ENCODE measurements at places on chromosomes 12 and 14.

DNA sequence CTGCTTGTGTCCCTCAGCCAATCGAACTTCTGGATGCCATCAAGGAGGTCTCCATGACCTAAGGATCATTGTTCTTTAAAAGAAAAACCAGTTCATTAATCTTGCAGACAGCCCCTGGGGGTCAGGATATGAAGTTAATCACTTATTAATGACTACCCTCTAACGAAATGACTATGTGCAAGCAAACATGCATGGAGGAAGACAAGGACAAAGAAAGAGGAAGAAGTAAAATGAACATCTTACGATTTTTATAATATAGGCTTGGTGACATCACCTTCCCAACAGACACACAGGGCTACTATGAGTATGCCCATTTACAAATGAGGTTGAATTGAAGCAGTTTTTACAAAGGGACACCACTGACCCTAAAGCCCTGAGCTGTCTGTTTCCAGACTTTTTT is 111.1 kb upstream of the AMIGO2 start:
- DNase-seq: no peak

- no peak for DNase-seq
Measured at GRCh38 chr14:50831726-50832168, 785 bp upstream of the NIN start.

DNA sequence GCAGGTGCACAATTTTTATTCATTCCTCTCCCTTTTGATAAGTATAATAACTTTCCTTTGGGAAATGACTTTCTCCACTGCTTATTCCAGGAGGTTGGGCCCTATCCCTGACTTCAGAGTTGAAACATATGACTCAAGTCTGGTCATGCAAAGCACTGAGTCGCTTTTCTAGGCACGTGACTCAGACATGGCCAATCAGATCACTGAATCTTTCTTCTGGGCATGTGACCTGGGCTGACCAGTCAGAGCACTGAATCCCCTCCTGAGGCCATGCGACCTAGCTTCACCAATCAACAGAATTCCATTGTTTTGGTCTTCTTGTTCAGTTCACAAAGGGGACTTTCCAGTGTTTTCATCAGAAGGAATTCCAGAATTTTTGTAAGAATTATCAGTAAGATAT is 377.1 kb upstream of the KITLG start:
- no peak for DNase-seq

DNA sequence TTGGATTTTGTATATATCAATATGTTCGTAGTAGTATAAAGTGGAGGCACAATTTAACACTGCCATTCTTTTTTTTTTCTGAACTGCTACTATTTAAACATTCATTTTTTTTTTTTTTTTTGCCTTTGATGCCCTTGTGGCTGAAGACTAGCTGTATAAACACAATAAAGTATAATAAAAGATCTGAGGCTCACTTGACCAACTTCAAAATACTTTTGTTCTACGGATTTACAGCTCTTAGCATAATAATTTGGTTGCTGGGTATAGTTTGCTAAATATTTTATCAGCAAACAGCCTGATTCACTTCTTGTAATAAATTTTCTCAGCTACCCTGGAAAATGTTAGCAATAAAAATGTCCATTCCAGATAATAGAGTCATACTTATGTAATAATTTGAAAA is 128.3 kb downstream of the KCNC2 start:
- DNase-seq: no peak

- no peak for DNase-seq
Measured at GRCh38 chr12:91250273-91250665, 67.7 kb upstream of the DCN start.

GRCh38 chr14:26382901-26383685 is 214.7 kb downstream of the NOVA1 start:
- no peak for DNase-seq

- no peak for DNase-seq
Measured at GRCh38 chr14:104164512-104164911, 26.1 kb downstream of the KIF26A start.

- DNase-seq: no peak
Measured at GRCh38 chr14:52948039-52948438, 2.8 kb downstream of the FERMT2 start.

DNA sequence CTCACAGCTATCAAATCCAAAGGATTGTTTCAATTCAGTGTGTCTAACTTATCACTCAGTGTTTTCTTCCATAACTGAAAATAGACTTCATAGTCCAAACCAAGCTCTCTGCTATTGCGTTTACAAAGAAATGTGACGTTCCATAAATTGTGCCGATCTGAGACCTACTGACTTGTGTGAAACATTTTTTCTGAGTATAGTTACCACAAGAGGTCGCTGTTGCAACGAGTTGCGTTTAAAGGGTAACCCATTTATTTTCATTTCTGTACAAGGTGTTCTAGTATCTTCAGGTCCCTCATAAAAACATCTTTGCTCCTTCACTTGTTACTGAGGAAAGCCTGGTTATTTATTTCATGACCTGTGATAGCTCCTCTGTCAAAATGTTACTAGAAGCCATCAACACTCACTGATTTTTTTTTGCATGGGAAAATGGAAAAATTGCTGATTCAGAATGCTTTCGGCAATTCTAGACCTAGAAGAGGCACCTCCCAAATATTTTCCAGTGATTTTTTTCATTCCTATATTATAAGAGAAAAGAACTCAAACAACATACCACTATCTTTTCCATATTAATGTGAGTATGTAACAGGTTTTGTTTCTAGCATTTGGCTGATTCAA is 60.9 kb upstream of the OR4E1 start:
- DNase-seq: no peak

DNA sequence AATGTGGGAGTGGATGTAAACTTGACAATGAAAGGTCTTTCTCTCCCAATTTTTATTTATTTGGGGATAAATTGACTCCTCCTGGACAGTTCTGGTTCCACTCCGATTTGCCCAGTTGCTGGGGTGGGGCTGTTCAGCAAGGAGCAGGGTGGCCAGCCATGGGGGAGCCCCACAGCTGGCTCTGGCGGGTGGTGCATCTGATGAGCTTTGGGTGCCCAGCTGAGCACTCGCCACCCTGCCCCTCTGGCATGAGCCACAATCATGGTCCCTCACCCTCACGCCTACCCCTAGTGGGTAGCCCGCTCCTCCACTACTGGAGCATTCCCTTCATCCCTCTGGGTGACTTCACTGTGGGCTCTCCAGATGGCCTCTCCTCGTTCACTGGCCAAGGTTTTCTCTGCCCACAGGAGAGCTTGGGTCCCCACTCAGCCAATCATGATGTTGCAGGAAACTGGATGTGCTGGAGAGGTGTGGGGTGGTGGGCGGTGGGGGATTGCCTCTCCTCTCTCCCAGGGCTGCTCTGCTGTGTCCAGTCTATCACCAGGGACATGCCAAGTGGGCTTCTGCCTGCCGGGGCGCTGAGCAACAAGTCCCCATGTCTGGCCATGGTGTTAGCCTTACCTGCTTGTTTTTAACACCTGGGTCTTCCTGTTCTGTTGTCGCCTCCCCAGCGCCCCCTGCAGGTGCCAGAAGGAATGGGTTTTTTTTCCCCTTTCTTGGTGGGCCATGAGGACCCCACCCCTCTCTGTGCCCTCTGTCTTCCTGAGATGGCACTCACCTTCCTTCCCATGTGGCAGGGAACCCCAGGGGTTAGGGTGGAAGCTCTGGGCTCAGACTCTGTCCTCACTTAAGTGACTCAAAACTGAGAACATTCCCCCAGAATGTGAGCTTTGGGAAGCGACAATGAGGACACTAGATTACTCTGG is 3.4 kb downstream of the CYP46A1 start:
- no peak for DNase-seq

- DNase-seq: no peak
Measured at GRCh38 chr14:88522393-88522792, 32.4 kb downstream of the PTPN21 start.

DNA sequence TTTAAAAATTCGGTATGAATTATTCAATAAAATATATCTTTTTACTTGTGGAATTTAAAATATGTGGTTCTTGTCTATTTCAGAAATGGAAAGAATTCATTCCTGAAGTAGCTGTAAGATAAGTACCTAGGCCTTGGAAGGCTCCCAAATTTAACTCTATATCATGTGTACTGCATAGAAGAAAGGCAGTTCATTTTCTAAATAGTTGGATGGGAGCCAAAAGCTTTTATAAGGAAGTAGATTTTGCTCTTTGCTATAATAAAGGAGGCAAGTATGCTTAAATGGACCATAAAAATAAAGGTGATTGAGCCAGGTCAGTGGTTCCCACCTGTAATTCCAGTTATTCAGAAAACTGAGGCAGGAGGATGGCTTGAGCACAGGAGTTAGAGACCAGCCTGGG is 187.5 kb downstream of the ATXN7L3B start:
- no peak for DNase-seq

- no peak for DNase-seq
Measured at GRCh38 chr14:95290871-95291431, 28.8 kb downstream of the CLMN start.

DNA sequence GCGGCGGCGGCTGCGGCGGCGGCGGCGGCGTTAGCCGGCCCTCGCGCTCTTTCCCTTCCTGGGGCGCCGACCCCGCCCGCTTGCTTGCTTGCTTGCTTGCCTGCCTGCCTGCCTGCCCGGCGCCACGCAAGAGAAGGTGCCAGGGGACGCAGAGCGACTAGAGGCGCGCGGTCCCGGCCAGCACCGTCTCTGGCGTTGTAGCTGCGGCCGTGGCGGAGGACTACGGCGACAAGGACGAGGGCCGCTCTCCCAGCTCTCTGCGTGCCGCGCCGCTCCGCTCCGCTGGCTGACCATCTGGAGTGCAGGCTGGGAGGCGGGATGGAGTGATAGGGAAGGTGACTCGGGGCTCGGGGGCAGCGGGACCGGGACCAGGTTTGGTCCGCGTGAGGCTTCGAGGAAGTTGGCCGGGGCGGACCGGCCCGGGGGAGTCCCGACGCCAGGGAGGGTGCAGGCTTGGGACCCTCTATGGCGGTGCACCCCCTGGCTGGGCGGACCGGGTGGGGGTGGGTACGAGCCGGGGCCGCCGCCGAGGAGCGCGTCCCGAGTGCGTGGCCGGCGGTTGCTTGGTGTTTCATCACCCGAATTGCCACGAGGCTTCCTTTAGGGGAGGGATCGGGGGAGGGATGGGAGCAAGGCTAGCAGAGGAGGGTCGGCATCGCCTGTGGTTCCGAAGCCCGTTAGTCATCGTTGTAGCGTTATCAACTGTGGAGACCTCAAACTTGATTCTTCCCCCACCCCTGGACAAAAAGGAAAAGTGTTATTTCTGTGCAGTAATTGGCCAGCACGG is 471 bp downstream of the XPOT start:
- no peak for DNase-seq

DNA sequence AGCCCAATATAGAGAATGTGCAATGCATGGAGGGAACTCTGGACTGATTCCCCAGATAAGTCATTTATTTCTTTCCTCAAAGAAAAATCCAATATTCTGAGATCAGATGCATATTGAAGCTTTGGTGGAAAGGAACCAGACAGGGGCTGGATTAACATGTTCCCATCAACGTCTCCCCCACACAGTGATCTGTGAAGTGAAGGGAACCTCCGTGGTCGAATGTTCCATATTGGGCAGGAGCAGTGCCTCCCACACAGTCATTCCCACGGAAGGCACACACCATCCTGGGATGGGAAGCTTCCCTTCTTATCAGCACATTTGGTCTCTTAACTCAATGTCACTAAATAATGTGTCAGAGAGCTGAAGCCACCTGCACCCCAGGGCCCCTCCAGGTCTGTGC is 247.1 kb downstream of the BCL11B start:
- no peak for DNase-seq

DNA sequence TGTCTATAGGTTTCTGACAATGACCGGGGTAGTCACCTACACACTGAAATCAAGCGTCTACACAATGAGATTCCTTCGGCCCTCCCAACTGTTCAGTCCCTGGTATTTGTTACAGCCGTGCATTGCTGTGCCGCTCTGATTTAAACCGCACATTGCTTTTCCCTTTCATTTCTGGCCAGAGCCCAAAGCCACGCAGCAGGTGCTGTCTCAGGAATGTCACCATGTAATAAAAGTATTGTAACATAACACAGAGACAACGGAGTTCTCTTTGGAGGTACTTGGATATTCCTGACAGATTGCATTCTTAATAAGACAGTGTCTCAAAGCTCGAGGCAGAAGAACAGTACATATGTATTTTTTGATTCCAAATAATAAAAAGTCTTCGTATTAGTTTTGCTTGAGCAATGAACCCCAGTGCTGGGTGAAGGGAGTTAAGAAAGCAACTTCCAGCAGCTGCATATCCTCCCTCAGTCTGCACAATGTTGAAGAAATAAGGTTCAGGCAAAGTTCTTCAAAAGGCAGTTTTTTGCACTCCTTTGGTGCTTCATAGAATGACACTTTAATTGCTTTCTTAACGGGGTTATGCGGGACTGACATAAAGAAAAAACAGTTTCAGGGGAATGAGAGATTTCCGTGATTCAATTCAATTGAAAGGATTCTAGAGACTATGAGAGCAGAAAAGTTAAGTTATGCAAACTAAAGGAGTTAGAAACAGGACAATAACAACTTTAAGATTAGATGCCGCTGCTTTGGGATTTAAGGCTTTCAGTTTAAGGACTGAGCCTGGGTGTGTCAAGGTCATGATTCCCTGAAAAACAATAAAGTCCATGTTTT is 288.7 kb upstream of the FLRT2 start:
- no peak for DNase-seq

GRCh38 chr12:16636435-16637055 is 30.6 kb upstream of the LMO3 start:
- DNase-seq: no peak

- no peak for DNase-seq
Measured at GRCh38 chr12:110564471-110564991, 18.6 kb downstream of the PPTC7 start.

GRCh38 chr12:30725739-30726138 is 29.0 kb downstream of the CAPRIN2 start:
- no peak for DNase-seq

DNA sequence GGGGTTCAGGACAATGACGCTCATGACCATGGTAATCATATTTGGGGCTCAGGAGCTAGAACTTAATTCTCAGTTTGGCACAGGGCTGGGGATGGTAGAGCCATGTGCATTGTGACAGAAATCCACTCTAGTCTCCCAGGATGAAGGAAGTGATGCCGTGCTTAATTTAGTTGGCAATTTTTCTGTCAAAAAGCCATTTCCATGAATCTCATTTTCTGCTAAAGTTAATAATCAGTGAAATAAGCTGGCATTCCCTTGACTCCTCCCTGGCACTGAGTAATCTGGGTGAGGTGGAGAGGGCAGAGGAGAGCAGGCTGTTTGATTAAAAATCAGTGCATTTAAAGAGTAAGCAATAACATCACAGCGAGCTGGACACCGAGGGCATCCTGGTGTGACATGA is 45.0 kb upstream of the GPR68 start:
- no peak for DNase-seq

DNA sequence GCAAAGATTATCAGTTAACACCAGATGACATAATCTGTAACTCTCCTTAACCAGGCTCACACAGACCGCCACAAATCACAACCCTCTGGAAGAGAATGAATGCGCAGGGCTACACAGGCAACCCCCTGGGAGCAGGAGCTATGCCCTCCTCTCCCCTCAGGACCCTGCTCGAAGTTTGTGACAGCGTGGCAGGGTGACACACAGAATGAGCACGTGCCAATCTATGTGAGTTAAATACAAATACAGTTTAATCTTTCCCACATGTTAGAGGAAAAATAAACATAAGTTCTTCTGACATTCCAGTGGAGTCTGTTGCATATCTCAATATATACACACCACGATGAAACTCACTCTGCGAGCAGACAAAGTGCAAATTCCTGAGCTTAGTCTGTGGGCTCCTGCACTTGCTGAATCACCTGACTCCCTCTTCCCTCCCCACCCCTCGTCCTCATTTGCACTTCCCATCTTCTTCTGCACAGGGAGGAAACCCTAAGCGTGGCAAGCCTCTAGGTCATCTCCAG is 37.6 kb downstream of the BCAT1 start:
- no peak for DNase-seq

Measured in cerebellar nuclear complex (tissue), 1 donor.